ENCODE measurements at places on chromosomes 12 and 14.
A peak's percentile ranks its signal among the peaks of the same experiment; 100 is the strongest.

- peak; percentile 91 for DNase-seq
Observed at GRCh38 chr14:36996133-36996856, 176.1 kb downstream of the SLC25A21 start.

DNA sequence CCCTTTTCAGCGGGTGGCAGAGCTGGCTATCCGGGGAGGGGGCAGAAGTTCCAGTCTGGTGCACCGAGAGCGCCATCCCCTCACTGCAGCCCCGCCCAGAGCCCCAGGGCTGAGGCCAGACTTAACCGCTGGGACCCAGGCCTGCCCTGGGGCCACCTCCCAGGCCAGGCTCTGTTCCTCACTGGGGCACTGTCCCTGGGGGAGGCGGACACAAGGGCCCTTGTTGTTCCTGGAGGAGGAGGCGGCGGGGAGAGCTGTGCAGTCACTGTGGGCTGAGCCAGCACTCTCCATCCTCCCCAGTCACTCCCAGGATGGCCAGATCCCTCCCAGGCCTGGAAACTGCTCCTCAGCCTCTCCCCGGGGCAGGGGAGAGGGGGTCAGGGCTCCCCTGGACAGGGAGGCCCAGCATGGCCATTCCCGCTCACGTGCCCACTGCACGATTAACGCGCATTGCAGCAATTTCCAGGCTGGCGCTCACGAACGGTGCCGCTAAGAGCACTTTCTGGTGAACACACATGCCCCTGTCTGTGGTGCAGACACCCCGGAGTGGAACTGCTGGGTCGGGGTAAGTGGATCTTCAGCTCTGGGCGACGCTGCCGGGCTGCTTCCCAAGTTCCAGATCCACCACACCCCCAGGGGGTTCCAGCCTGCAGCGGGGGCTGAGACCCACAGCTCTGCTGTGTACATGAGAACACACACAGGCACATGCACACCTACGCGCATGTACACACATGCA, 89.8 kb upstream of the SFSWAP start:
- DNase-seq: no peak

GRCh38 chr12:3035815-3036702, 41.1 kb upstream of the TSPAN9 start:
- no peak for DNase-seq

- DNase-seq: no peak
Observed at GRCh38 chr12:27463511-27464219, 17.1 kb downstream of the SMCO2 start.

DNA sequence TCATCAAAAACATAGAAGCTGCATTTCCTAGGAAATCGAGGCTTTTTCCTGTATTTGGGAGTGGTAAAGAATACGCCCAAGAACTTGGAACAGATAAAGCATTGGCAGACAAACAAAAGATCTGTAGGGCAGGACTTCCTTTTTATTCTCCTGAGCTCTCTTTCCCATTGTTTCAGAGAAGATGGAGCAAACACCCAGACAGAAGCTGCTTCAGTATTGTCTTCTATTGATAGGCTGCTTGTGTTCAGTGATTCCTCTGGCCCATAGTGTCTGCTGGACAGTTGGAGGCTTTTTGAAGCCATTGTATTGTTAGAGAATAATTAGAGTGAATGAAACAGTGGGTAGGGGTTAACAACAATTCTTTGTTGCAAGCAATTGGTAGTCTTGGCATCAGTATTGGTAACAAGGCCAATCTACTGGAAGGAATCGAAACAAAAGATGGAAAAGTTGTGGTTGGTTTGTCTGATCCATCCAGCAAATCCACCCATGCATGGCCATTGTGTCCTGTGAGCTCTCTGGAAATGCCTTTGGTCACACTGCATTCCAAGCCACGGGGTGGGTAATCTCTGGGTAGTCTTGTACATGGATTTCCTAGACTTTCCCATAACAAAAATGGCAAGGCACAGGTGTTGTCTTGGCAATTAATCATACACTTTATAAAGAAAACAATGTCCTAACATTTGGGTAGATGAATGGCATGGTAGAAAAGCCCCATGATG, 424.8 kb downstream of the RAD51B start:
- no peak for DNase-seq

All from PC-3 (cell line).